Progenitor cell of endocrine pancreas (in vitro differentiated cells): ENCODE measurements at places on chromosomes 13 and 19. TPM values are rescaled to one million over a fixed set of nuclear protein-coding genes. Genes with fewer than 3 reads are reported as not detected.

GRCh38 chr19:5578097-5578846 is 10.5 kb upstream of the TINCR start:
- peak; percentile 79 for DNase-seq

GRCh38 chr19:57280962-57281400 is 696 bp downstream of the ZNF460 start:
- DNase-seq, result no peak

DNA sequence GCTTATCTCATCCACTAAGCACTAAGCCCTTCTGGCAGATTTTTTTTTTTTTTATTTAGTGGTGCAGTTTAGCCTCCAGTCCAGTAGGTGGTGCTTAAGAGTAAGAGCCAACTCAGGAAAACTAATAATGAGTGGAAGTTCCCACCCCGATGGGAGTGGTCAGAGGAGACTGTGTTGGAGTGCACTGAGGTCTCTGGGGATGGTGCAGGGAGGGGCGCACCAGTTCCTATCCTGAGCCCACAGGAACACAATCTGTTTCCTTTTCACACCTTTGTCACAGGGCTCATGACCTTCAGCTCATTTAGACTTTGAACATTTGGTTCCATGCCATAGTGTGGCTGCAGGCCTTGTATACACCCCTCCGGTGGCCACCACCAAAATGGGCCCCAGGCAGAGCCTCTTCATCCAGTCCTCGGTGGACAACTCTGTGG is 367.4 kb downstream of the SPRY2 start:
- DNase-seq, result no peak

DNA sequence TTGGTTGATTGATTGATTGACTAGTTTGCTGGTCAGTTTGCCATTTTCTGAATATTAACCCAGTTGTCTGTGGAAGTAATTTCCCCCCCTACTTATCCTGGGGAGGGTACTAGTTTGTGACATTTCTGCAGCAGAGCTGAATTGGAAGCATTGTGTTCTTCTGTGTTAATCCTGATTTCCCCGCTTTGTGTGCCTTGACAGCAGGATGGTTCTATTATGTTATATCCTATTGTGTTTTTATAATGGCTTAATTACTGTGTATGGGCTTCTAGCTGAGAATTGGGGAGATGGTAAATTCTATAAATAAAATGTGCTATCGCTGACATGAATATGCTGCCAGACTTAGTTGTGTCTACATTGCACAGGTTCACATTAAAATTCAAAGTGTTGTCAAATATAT is 499.7 kb downstream of the COG6 start:
- DNase-seq, result no peak

- no peak for DNase-seq
Measured at GRCh38 chr13:112181336-112182067, 114.6 kb downstream of the SOX1 start.

- no peak for DNase-seq
Measured at GRCh38 chr19:48862827-48863226, 5.6 kb downstream of the PLEKHA4 start.

Gene SLITRK6
- total RNA-seq, result 3.6 and 3.8 TPM in 2 replicates

Gene CLEC17A
- total RNA-seq, result not detected in 2 replicates
